Activated CD8-positive, alpha-beta memory T cell treated with anti-CD3 and anti-CD28 coated beads for 36 hours (primary cell): ENCODE measurements at places on chromosomes 5 and 9. TPM values are rescaled to one million over a fixed set of nuclear protein-coding genes. Genes with fewer than 3 reads are reported as not detected.

The IQGAP2 gene
- total RNA-seq: 51.6 TPM

The UBLCP1 gene
- 40.5 TPM for total RNA-seq

The ZFP37 gene
- total RNA-seq: 1.4 TPM

The PCDHAC2 gene
- not detected for total RNA-seq

The POU5F2 gene
- total RNA-seq: 0.38 TPM

The ADAMTS12 gene
- total RNA-seq: not detected

The TRAPPC13 gene
- 21.9 TPM for total RNA-seq

The LCN1 gene
- not detected for total RNA-seq

The PCDHB14 gene
- total RNA-seq: not detected

The TGFBI gene
- total RNA-seq: 0.23 TPM

The PCDHGB1 gene
- not detected for total RNA-seq

The ALG2 gene
- 29.3 TPM for total RNA-seq

The PCDHB9 gene
- total RNA-seq: not detected

The SPATA31E1 gene
- not detected for total RNA-seq

The SWI5 gene
- total RNA-seq: 18.1 TPM

The ARAP3 gene
- 7.0 TPM for total RNA-seq

The SLC45A2 gene
- total RNA-seq: 0.27 TPM

The ZDHHC11 gene
- 5.9 TPM for total RNA-seq

The KIF27 gene
- 3.0 TPM for total RNA-seq

The DPYSL3 gene
- total RNA-seq: 0.10 TPM

The RASEF gene
- not detected for total RNA-seq

The TEK gene
- total RNA-seq: not detected

The CDKN2B-AS1 gene
- 0.61 TPM for total RNA-seq

The FAM200C gene
- 1.0 TPM for total RNA-seq

The LEAP2 gene
- 3.9 TPM for total RNA-seq

The C1QTNF3 gene
- 0.92 TPM for total RNA-seq

The SLC6A18 gene
- total RNA-seq: not detected

The RAB3C gene
- not detected for total RNA-seq

The IRX1 gene
- not detected for total RNA-seq

The COL27A1 gene
- 3.2 TPM for total RNA-seq

The BAAT gene
- total RNA-seq: not detected

The SAXO1 gene
- not detected for total RNA-seq

The TMEM252 gene
- not detected for total RNA-seq

The C9 gene
- not detected for total RNA-seq

The TPPP gene
- total RNA-seq: 0.29 TPM

The NMUR2 gene
- not detected for total RNA-seq

The PCDHGA7 gene
- total RNA-seq: not detected

The PDLIM7 gene
- 50.0 TPM for total RNA-seq

The CMYA5 gene
- 0.19 TPM for total RNA-seq

The ATP6V0E1 gene
- total RNA-seq: 155 TPM

The F2RL2 gene
- not detected for total RNA-seq

The WDR38 gene
- total RNA-seq: not detected

The NPR3 gene
- not detected for total RNA-seq

The PHF24 gene
- total RNA-seq: not detected

The CD180 gene
- not detected for total RNA-seq

The C5orf46 gene
- total RNA-seq: not detected

The HTR1A gene
- total RNA-seq: not detected

The FAM163B gene
- not detected for total RNA-seq

The TAF11L5 gene
- total RNA-seq: not detected

The WDR55 gene
- total RNA-seq: 41.3 TPM

The ELOVL7 gene
- 0.06 TPM for total RNA-seq

The KIF4B gene
- not detected for total RNA-seq

The SOX30 gene
- total RNA-seq: 0.15 TPM

The NR5A1 gene
- total RNA-seq: not detected

The FOXE1 gene
- total RNA-seq: not detected
